ENCODE measurements at places on chromosomes 11 and 22. TPM values are rescaled to one million over a fixed set of nuclear protein-coding genes. Genes with fewer than 3 reads are reported as not detected.

Gene MAPK11
- 20.2 TPM for total RNA-seq

Gene GSTT2
- total RNA-seq, result not detected

Gene PANX3
- not detected for total RNA-seq

Gene TRIM49
- not detected for total RNA-seq

GRCh38 chr22:29126670-29127395, 54.0 kb downstream of the KREMEN1 start:
- ATAC-seq, result no peak

GRCh38 chr11:120708511-120709183, 197.1 kb downstream of the GRIK4 start:
- ATAC-seq, result no peak

DNA sequence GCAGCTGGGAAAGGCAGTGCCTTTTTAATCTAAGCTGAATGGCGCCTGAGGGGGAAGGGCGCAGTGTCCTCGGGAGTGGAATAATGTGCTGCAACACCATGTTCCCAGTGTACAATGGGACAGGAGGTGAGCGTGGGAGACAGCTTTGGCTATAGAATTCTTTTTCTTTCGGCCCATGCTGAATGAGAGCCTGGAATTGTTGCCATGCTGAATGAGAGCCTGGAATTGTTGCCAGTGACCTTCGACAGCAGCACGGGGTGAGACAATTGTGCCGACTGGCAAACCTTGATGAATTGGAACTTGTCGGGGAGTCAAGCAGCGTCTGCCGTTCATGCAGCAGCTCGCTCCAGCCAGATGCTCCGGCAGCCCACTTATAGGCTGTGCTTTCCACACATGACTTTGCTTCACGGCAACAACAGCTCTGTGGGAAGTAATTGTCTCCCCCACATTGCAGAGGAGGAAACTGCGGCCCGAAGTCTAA, 141.4 kb upstream of the E2F8 start:
- no peak for ATAC-seq

- no peak for ATAC-seq
Observed at GRCh38 chr22:20076627-20077172, 3.3 kb upstream of the DGCR8 start.

GRCh38 chr11:15692739-15693138, 578.0 kb downstream of the INSC start:
- ATAC-seq, result no peak

DNA sequence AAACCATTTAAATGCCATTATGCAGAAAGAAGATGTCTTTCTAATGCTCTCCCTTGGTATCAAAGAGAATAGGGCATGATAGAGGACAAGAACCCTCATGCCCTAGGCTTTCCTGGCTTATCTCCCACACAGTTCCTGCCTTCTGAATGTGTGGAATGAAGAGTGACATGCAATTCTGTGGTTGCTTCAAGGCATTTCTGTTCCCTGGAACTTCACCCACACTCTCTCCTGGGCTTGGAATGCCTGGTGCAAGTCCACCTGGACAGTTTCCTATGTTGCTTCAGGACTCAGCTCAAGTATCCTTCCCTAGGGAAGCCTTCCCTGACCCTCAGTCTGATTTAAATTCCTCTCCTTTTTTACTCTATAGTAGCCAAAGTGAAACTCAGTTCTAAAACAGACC, 53.8 kb upstream of the DRD2 start:
- no peak for ATAC-seq

DNA sequence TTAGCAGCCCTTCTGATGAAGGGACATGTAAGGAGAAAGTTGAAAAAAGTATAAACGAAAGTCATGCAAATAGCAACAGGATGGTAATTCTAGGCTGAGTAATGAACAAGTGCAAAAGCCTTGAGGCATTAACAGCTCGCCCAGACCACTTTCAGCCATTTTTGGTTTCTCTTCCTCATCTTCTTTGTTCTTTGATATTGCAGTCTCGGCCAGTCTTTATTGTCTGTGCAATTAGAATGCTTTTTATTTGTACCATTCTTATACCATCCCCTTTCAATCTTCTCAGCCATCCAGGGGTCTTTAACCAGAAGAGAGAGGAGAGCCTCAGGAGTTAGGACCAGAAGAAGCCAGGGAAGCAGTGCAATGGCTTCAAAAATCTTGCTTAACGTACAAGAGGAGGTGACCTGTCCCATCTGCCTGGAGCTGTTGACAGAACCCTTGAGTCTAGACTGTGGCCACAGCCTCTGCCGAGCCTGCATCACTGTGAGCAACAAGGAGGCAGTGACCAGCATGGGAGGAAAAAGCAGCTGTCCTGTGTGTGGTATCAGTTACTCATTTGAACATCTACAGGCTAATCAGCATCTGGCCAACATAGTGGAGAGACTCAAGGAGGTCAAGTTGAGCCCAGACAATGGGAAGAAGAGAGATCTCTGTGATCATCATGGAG, 7.3 kb downstream of the TRIM34 start:
- ATAC-seq, result no peak

GRCh38 chr11:119676461-119677020, 52.5 kb downstream of the NECTIN1 start:
- ATAC-seq, result no peak

DNA sequence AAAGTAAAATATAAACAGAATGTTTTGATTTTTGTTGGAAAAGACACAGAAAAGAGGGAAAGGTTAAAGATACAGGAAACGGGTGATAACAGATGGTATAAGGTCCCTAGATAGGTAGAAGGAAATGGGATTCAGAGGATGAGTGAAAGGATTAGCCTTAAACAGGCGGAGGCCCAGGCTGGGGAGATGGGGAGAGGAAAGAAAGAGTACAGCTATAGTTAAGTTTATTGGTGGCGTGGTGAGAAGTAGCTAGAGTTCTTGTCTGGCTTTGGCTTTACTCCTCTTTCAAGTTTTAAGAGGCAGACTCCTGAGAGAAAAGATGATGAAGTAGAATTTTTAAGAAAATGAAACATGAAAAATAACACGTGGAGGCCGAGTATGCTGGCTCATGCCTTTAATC, 13.7 kb downstream of the ZBTB44 start:
- no peak for ATAC-seq

Measured in motor neuron (in vitro differentiated cells).